ENCODE measurements at places on chromosomes 6 and 20.

- DNase-seq: no peak
Measured at GRCh38 chr6:125773387-125774341, 17.1 kb upstream of the NCOA7 start.

DNA sequence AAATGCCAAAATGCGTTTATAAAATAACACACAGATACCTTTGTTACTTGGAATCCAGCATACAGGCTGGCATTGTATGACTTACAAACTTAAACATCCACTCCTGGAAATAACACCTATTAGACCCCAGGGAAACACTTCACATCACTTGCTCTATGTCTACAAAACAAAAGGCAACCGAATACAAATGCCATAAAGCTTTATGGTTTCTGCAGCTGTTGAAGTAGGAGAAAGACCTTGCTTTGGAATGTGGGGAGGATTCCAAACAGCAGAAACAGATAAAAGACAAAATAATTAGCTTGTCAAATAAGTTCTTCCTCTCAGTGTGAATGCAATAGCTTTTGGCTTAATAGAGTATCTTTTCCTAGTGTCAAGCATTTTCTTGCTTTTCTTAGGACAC is 9.8 kb upstream of the AMD1 start:
- DNase-seq: peak; percentile 47

GRCh38 chr6:157814883-157815282 is 8.2 kb upstream of the SNX9 start:
- DNase-seq: no peak

- DNase-seq: no peak
Measured at GRCh38 chr6:169045486-169045885, 208.2 kb downstream of the THBS2 start.

DNA sequence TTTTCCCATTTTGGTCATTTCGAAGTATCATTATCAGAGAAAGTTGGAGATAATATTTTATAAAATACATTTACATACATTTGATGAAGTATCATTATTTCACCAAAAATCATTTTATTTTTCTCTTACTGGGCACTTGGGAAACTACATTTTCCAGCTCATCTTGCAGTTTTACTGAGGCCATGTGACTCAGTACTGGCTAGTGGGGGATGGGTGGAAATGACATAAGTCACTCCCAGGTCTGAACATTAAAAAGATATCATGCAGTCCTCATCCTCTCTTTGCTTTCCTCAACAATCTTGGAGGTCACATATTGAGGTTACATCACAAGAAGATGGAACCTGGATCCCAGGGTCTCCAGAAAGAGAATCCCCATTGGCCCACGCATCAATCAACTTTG is 84.1 kb downstream of the CD24 start:
- DNase-seq: no peak

- DNase-seq: no peak
Measured at GRCh38 chr6:71393981-71394432, 105.4 kb downstream of the OGFRL1 start.

DNA sequence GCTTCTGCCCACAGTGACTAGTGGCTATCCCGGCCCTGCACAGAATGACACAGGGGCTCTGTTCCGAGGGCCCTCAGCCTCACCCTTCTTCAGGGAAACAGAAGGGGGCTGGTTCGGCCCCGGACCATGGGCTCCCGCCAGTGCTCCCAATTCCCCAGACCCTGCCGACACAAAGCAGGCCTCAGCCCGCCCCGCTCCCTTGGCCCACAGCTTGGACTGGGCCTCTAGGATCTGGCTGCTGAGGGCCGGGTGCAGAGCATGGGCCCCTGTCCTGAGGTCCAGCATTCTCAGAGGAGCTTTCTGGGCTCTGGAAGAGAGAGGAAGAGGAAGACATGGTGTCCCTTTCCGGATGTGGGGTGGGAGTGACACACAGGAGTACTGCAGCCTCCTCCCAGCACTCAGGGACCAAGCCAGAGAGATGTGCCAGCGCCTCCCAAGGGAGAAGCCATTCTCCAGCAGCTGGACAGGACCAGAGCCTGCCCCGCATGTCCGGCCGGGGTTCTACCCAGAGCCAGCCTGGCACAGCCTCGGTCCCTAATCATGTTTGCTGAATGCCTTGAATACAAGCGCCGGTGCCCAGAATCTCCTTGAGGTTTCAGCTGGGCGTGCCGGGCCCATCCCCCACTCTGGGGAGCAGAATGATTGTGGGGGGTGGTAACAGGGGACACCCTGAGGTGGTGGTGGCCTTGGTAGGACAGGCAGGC is 23.9 kb downstream of the C20orf203 start:
- no peak for DNase-seq

DNA sequence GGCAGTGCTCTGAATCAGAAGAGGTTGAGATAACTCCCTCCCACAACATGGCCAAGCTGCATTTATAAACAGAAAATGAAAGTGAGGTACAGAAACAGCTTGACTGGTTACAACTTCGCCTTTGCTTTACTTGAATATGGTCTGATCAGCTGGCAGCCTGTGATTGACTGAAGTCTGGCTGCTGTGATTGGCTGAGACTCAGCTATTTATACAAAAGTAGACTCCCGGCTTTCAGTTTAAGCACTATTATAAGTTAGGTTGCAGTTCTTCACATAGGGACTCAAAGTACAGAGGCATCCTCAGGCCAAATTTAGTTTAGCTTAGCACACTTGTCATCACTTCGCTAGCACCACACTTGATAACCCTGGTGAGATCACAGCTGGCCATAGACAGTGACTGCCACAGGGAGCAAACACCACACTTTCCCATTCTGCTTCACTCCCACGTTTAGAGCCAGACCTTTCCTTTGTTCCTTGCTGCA is 362.6 kb downstream of the EPM2A start:
- no peak for DNase-seq

DNA sequence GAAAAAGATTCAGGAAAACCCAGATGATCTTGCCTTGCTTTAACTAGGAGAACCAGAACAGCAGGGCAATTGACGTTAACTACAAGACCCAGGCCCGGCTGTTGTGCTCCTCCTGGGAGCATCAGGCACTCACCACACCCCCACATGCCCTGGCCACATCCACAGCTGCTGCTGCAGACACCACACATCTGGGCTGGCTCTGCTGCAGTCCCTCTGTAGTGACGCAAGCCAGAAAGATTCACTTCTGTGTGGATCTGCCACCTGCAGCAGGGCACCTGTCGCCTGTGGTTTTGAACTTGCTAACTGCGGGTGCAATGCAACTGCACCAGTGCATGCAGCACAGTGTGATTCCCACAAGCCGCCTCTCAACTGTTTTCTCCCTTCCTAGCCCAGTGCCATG is 228.8 kb downstream of the SYNDIG1 start:
- DNase-seq: no peak

DNA sequence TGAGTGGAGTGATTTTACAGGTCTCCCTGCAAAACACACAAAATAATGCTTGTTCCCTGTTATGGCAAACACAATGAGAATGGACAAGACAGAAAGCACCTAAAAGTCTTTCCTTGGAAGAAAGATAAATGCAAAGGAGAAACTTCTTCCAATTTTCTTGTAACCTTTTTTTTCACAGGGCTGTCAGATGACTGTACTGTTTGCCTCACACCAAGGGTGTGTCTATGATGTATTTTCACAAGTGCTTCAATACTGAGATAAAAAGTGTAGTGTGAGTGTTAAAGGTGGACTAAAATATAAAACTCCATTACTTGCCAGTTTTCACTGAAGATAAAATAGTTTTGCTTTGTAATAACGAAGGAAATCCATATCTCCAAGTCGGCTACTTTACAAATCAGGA is 194.5 kb downstream of the CENPW start:
- DNase-seq: no peak

GRCh38 chr6:125432963-125433362 is 131.2 kb upstream of the HDDC2 start:
- DNase-seq: no peak

GRCh38 chr6:141610741-141611140 is 522.0 kb upstream of the GJE1 start:
- peak; percentile 15 for DNase-seq

GRCh38 chr6:36962874-36963273 is 8.3 kb downstream of the PI16 start:
- DNase-seq: no peak

- no peak for DNase-seq
Measured at GRCh38 chr6:76342611-76343160, 270.2 kb upstream of the IMPG1 start.

GRCh38 chr20:35974256-35974655 is 5.9 kb downstream of the CNBD2 start:
- DNase-seq: no peak

DNA sequence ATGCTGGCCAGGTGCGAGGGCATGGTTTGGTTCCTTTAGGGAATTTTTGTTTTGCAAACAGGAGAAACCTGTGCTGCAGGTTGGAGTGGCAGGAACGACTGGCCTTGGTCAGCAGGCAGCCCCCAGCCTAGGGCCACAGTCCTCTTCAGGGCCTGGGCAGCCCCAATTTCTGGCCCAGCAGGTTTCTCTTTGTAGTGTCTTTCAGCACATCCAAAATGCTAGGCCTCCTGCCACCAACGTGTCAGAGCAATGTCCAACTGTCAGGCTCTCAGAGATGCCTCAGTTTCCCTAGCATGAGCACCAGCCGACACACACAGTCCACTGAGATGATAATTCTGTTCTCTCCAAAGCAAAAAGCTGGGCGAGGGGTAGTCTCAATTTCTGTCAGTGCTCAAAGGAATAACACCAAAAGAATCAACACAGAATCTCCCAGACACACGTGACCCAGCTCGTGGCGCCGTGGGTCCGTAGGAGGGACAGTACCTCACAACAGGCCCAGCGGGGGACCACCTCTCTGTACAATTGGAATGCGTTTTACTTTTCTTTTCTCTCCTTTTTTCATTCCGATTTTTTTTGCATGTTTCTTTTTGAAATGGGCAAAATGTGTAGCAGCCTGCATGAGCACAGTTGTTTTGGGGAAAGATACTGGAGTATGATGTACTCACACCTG is 125.9 kb downstream of the TAF4 start:
- DNase-seq: no peak

- no peak for DNase-seq
Measured at GRCh38 chr6:130575557-130575956, 209.7 kb downstream of the TMEM200A start.

- DNase-seq: no peak
Measured at GRCh38 chr20:56689318-56689717, 60.2 kb downstream of the TFAP2C start.

- DNase-seq: no peak
Measured at GRCh38 chr20:35120012-35120701, 27.0 kb downstream of the EDEM2 start.

- DNase-seq: no peak
Measured at GRCh38 chr20:57835588-57836455, 126.0 kb upstream of the PMEPA1 start.

DNA sequence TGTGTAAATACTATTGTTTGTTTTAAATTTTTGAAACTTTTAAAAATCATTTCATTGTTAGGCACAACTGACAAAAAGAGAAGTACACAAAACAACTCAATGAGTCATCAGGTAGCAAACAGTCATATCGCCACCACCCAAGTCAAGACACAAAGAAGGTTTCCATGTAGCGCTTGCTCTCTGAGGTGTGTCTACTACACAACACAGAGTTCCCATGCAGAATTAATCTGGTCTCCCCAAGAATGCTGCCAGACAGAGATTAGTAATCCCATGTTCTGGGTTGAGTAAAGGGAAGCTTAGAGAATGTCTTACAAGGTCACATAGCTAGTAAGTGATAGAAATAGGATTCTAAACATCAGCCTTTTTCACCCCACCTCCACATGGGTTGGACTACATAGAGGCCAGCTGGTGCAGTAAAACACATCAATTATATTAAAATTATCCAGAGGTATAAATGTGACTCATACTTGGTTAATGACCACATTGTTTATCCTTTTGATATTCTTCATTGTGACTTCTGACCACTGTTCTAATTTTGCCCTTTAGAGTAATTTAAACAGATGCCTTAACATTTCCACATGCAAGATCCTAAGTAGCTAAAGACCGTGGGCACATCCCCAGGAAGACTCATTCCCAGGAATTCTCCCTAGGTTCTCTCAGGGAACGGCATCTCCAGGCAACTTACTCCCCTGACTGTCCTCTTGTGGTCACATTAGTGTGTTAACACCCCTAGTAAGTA is 413.5 kb downstream of the PRKN start:
- DNase-seq: no peak

DNA sequence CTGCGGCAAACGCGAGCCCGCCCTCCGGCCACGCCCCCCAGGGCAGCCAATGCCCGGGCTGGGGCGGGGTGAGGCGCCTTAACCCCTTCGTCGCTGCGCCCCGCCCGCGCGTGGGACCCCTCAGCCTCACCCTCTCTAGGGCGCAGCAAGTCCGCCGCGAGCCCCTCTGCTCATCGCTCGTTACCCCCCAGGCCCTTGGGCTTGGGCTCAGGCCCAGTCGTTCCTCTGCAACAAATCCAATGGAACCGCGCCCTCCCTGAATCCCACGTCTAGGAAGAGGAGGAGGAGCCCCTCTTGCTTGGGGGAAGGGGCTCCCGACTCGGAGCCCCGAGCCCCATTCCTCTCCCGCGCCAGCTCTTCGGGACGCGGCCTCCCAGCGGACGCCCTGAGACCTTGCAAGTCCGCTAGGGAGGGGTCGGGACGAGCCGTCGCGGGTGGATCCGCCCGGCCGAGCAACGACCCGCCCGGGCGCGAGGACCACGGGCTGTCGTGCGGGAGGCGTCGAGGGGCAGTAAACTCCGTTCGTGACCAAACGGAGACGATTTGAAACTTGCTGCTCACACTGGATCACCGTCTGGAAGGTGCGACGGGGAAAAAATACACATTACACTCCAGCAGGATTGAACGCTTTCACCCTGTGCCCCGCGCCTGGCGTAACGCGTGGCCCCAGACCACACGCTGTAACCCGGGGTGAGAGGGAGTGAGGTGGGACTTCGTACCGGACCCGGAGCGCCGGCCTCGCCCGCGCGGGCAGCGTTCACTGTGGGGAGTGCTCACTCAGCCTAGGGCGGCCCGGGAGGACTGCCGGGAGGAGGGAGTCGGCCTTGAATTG is 477 bp upstream of the LZTS3 start:
- peak; percentile 97 for DNase-seq

- DNase-seq: no peak
Measured at GRCh38 chr20:7387638-7388193, 552.5 kb downstream of the HAO1 start.

- no peak for DNase-seq
Measured at GRCh38 chr6:150962436-150962835, 96.9 kb downstream of the MTHFD1L start.

- peak; percentile 46 for DNase-seq
Measured at GRCh38 chr6:80214436-80215022, 108.1 kb downstream of the BCKDHB start.

DNA sequence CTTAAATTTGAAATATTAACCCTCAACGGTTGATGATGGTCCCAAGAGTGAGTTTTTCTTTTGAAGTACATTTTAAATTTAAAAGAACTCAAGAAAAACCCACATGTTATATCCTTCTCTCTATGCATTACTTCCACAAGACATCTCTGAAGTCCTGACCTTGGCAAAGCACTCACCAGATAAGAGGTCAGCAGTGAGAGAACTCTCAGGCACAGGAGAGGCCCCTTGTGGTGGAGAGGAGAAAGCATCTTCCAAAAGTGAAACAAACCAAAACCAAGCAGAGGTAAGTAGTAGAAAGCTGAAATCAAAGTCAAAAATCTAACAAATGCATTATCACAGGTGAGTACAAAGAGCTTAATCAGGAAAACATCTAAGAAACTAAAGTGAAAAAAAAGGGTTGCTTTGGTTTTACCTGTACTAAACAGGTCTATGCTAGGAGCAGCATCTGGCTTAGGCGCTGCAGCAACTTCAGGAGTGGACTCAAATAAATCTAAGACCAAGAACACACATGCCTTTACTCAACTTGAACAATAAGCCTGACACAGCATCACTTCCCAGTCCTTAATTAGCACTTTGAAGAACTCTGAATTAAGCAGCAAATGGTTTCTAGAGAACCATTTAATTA is 80.5 kb downstream of the PRSS35 start:
- DNase-seq: peak; percentile 38

GRCh38 chr20:40197691-40198090 is 491.3 kb downstream of the MAFB start:
- DNase-seq: no peak
